ENCODE measurements at places on chromosomes 11 and 22.

GRCh38 chr22:19199479-19199878 lies 20.9 kb upstream of the SLC25A1 start:
- DNase-seq = no peak

GRCh38 chr11:41872426-41872825 lies 413.0 kb upstream of the LRRC4C start:
- DNase-seq = no peak

- DNase-seq = no peak
Measured at GRCh38 chr22:46047226-46047625, 70.3 kb upstream of the WNT7B start.

GRCh38 chr11:66958956-66959274 lies 732 bp upstream of the PC start:
- no peak for DNase-seq

DNA sequence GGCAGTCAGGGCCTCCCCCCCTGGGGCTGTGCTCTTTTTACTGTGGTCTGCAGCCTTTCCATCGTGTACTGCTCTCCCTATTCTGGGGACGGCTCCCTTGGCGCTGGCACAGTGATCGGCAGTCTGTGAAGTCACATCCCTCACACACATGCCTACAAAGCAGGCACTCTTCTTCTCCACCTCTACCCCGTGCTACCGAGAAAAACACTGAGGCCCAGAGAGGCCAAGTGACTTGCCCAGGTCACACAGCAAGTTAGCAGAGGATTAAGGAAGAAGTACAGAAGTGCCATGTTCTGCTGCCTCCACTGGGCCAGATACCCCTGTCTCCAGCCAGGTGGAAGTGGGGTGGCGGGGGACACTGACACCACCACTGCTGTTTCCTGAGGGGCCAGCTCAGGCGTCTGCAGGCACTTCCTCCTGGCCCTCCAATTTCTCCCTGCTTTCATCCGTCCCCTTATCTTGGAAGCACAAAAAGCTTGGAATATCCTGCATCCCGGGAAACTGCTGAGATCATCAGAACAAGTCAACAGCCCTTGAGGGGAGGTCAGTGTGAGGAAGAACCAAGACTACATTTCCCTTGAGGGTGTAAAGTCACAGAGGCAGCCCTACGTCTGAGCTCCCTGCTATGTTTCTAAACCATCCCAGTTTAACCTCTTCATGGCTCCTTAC lies 30.2 kb upstream of the KLHL35 start:
- DNase-seq = no peak

DNA sequence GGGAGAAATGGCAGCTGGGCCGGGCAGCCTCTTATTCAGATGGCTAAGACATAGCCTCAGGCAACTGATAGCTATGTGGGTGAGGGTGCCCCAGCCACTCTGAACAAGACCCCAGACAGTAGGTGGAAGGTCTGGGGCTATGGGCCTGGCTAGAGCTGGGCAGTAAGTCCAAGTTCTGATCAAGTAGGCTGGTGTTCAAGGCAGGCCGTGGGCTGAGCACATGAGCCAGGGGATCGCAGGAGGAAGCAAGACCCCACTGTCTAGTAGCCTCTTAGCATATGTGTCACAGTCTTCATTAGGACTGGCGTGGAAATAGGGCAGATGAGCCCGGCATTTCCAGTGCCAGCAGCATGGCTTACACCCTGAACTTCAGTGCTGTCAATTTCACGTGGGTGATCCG lies 192.1 kb downstream of the ADAMTS15 start:
- DNase-seq = no peak

DNA sequence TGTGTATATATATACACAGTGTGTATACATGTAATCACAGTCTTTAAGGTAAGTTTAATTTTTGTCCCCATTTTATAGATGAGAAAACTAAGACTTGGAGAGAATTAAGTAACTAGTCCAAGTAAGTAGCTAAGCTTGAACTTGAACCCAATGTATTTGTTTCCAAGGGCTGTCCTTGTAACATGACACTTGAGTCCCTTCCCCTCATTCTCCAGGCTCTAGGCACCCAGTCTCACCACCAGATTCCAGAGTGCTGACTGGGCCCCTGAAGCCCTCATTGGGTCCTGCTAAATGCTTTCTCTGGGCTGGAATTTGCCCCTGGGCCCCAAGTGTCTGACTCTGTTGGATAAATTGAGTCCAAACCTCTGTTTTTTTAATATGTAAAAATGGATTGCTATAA lies 45.5 kb downstream of the ADM start:
- peak; percentile 86 for DNase-seq

GRCh38 chr11:107957109-107957588 lies 28.9 kb downstream of the RAB39A start:
- DNase-seq = no peak

GRCh38 chr11:70682760-70683159 lies 284.4 kb downstream of the CTTN start:
- DNase-seq = no peak

DNA sequence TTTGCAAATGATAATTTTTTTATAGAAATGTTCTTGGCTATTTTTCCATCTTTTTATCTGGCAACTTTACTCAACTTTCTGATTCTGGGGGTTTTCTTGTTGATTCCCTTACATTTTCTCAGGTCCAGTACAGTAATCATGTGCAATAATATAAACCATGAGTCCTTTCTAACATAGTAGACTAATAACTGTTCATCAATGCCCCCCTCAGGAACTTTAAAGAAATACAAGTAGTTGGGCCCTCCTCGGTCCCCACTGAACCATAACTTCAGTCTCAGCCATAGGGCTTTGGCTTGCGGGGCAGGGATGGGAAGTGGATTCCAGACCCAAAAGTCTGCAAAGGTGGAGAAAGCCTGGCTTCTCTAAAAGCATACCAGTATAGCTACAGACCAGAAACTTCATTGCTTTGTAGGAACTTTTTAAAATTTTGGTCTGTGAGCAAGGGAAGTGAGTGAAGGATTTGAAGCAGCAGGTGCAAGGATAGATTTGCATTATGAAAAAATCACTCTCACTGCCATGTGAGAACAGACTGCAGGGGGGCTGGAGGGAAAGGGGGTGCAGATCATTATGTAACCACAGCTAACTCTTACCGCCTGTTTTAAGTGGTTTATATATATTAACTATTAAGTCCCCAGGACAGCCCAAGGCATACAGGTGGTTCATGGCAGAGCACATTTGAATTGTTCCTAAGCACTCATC lies 10.4 kb upstream of the TUB start:
- peak; percentile 60 for DNase-seq

DNA sequence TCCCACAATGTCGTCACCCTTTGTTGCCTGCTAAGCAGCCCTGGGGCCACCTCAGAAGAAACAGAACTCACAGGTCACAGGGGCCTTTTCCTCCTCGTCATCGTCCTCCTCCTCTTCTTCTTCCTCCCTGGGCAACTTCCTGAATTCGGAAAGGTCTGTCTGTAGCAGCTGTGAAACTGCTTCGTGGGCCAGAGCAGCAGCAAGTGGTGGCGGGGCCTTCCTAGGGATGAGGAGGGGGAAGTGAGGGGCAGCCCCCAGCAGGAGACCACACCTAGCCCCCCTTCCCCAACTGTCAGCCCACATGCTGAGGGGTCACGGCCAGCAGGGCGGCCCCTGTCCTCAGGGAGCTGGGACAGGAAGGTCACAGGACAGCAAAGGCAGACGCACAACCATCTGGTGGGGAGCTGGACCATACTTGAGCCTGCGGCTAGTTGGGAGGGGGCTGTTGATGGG lies 13.2 kb downstream of the PPM1F start:
- no peak for DNase-seq

DNA sequence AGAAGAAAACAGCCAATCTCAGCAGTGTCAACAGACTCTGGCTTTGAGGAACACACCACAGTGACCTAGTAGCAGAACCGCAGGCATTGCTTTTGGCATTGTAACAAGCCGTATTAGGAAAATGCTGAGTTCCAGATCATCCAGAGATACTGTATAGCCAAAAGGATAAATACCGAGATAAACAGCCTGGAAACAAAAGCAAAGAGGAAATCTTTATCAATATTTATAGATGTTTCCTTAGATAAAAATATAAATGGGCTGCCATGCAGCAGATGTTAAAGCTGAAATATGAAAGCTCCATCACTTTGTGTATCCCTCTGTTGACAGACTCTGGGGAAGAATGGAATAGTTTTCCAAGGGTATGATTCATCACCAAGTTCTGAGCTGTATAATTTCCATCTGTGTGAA lies 98.9 kb upstream of the TP53AIP1 start:
- no peak for DNase-seq

DNA sequence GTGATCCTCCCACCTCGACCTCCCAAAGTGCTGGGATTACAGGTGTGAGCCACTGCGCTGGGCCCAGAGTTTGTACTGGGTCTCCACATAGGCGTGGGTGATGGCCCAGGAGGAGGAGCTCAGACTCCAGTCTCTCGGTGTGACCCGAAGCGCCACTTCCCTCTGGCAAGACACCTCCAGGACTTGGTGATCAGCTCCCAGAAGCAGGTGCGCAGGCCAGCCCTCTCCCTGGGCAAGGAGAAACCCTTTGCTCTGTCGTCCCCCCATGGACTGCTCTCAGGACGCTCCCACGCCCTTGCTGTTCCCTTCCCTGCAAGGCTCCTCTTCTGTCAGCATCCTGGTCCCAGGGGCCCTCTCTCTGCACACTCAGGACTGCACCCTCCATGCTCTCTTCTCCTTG lies 5.5 kb upstream of the YPEL1 start:
- no peak for DNase-seq

DNA sequence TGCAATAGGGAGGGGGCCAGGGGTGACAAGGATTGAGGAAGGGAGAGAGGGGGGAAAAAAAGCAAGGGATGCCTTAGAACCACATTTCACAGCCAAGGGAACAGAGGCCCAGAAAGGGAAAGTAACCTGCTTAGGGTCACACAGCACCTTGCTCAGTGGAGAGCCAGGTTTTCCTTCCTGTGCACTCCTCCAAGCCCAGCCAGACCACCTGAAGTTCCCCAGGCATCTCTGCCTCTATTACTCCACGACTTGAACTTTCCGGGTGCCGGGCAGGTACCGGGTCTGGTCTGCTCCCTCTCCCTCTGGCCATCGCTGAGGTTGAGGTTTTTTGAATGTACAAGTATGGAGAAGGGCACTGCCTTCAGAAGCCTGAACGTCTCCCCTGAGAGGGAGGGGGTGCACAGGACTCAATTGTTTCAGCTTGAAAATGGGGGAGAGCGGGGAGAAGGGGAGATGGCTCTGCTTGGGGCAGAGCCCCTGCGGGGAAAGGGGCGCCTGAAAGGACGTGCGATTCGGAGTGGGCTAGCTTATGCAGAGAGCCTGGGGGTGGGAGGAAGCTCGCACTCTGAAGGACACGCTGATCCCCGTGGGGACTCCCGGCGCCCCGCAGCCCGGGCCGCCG lies 516 bp upstream of the SERPINH1 start:
- DNase-seq = no peak

- no peak for DNase-seq
Measured at GRCh38 chr11:60923800-60924109, 505 bp upstream of the TMEM132A start.

DNA sequence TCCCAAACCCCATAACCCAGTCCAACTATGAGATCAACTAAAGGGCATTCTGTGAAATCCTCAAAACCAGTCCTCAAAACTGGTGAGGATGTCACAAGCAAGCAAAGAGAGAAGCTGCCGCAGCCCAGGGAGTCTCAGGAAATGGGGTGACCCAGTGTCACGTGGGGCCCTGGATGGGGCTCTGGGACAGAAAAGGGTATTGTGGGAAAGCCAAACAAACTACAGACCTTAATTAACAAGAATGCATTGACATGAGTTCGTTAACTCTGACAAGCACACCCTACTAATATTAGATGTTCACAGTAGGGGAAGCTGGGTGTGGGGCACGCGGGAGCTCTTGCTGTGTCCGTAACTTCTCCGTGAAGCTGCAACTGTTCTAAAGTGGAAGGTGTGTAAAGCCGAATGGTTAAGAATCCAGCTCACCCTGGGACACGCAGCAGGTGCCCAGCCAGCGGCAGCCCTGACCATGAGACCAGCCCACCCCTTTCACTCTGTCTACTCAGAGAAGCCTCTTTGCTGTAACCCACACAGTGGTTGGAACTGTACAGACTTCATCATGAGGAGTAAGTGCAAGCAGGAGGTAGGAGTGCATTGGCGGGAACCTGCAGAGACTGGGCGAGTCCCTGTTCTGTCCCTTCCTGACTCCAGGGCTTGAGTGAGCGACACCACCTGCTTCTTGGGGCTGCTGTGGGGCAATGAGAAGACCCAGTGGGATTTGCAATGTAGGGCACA lies 17.9 kb downstream of the LINC01488 start:
- no peak for DNase-seq

DNA sequence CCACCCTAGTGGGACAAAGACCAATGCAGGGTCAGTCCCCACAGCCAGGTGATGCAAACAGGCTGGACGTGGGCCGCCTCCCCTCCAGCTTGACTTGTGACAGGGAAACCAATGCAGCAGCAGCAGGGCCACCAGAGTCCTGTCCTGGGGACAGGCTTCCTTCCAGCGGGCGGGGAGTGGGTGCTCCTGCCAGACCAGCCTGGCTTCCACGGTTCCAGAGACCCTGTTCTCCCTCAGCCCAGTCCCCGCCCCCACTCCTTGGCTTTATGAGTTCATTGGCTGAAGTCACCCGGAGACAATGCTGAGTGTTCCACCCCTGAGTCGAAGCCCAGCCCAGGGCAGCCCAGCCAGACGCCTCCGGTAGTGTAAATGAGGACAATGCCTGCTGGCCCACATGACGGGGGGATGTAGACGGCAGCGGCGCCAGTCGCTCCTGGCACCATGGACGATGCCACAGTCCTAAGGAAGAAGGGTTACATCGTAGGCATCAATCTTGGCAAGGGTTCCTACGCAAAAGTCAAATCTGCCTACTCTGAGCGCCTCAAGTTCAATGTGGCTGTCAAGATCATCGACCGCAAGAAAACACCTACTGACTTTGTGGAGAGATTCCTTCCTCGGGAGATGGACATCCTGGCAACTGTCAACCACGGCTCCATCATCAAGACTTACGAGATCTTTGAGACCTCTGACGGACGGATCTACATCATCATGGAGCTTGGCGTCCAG lies at the start of gene TSSK2:
TSSK2 (plus strand) TSS at position 350 of the 726 bp plus-strand sequence; CDS start at position 442, 92 bp downstream.
- DNase-seq = peak; percentile 42

GRCh38 chr22:46728470-46728869 lies 9.6 kb downstream of the CERK start:
- DNase-seq = no peak

GRCh38 chr11:34223021-34223813 lies 117.8 kb downstream of the NAT10 start:
- no peak for DNase-seq

- DNase-seq = no peak
Measured at GRCh38 chr22:41823797-41824196, 9.1 kb upstream of the SREBF2 start.

DNA sequence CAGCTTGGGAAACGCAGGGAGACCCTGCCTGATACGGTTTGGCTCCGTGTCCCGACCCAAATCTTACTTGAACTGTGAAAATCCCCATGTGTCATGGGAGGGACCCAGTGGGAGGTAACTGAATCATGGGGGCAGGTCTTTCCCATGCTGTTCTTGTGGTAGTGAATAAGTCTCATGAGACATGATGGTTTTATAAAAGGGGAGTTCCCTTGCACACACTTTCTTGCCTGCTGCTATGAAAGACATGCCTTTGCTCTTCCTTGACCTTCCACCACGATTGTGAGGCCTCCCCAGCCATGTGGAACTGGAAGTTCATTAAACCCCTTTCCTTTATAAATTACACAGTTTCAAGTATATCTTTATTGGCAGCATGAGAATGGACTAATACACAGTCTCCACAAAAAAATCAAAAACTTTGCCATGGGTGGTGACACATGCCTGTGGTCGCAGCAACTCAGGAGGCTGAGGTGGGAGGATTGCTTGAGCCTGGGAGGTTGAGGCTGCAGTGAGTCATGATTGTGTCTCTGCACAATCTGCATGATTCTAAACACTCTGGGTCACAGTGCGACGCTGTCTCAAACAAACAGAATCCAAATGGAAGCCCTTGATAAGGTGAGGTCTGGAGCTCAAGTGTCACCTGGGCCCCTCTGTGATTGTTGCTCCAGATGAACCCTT lies 34.9 kb downstream of the SYN3 start:
- DNase-seq = no peak
